ENCODE measurements at places on chromosomes 4 and X.

DNA sequence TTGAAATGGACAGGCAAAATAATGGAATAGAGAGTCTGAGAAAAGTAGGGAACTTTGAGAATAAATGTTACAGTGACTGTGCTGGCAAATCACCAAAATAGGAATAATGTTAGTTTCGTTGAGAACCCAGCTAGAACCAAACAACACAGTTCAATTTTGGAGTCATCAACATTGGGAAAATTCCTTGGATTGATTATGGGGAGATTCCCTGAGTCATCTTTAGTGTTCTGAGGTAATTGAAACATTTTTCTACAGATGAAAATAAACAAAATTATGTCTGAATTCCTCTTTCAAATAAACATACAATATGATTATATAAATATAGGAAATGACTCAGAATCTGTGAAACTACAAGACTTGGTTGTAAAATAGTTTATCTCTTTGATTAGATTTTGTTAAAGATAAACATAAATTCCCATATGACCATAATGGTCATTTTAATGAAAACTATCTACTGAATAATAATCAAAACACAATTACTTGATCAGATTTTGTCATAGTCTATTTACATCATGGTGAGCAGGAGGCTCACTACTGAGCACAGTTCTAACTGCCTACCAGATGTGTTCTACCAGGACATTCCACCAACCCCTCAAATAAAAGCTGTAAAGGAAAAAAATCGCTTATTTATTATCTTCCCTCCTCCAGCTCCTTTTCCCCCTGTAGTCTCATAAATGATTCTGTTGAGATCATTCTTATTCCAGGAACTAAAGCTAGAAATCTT, 51.4 kb upstream of the GABRA2 start:
- DNase-seq, result no peak

DNA sequence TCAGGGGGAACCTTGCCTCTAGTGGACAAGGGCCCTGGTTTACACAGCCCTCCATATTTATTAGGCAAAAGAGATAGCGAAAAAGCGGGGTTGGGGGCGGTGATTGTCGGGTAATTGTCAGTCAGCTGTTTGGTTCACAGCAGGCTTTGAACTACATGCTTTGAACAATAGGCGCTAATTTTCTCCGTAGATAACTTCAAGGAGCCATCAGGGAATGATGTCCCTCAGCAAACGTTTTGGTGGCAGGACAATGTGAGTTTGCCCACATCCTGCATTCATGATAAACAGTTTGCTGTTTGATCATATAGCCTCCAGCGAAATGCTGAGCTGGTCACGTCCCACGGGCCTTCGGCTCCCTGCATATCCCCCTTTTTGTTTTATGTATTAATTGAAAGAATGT, 65.2 kb downstream of the KANTR start:
- no peak for DNase-seq

DNA sequence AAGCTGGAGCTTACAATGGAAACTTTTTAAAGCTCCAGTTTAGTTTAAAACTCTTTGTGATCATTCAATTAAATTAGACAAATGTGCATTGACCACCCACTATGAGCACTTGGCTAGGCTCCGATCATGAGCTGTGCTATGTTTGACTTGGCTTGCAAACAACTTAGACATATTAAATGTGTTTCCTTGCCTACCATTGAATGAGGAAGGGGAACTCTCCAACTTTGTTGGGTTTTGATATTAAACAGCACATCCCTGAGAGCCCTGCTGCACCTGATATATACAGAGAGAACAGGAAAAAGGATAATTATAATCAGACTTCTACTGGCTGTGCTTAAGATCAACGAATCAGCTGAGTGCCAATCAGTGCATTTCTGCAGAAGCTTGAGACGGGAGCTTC, 71.4 kb upstream of the ADGRL3 start:
- no peak for DNase-seq

DNA sequence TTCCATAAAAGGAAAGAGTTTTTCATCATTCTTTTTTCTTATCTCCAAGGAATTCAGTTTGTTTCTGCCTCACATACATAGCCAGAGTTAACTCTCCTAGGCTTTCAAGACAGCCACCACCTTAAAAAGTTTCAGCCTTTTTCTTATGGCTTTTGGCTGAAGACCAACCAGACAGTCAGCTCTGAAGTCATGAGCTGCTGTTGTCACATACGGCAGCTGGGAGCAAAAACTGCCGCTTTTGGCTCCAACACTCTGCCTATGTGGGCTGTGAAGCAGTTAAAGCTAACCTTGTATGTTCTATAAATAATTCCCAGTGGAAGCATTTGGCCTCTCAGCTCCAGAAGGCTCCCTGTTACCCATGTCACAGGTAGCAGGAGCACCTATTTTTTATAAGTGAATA, 104.1 kb downstream of the KLHL4 start:
- no peak for DNase-seq

DNA sequence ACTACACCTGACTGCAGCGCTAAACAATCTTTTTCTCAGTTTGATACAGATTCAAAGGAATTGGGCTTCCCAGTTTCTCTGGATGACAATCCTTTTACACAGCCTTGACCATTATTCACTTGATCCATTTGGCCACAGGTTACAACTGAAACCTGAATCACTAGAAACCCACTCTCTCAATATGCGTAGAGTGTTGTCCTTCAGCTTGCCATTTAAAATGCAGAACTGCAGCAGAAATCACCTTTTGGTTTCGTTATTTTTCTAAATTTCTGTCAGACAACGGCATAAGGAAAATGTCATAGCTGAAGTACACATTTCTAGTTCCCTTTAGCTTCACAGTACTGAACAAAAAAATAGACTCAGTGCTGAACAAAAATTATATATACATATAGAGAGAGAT, 255.8 kb upstream of the TENM3 start:
- no peak for DNase-seq

DNA sequence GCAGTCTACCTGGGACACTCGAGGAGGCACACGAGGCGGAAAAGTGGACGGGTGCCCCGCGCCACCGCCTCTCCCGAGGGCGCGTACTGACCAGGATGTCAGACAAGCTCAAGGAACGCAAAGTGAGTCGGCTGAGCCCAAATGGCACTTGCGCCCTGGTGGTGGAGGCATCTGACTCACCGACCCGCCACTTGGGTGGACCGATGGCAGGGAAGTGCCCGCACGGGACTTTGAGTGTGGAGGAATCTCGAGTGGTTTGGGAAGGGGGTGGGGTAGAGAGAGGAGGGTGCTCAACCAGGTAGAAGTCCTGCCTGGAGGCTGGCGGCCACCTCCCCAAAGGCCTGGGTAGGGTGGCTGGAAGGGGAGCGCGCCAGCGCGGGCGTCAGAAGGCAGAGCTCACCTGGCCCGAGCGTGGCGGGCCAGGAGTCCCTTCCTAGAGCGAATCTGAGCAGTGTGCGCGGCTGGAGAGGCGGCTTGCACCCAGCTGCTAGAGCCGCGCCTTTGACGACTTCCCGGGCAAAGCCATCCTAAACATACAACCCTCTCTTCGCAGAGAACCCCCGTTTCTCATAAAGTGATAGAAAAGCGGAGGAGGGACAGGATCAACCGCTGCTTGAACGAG, 655 bp downstream of the HELT start:
- DNase-seq, result no peak

DNA sequence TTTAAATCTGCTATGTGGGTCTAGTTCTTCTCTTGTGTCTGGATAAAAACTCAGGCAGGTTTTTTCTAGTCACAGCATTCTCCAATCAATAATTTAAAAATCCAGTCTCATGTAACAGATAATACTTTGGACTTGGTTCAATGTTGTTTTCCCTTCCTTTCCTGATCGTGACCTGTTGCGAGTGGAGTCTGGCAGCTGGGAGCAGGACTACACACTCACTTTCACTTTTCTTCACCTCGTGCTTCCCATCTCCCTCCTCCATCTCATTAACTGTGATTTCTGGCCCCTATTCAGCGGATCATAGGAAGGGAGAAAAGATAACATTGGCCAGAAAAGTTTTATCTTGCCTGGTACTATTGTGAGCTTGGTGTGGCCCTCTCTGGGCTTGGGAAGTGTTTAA, 96.6 kb upstream of the GATB start:
- DNase-seq, result no peak

- DNase-seq, result no peak
Measured at GRCh38 chrX:136390921-136391320, 90.2 kb downstream of the ADGRG4 start.

DNA sequence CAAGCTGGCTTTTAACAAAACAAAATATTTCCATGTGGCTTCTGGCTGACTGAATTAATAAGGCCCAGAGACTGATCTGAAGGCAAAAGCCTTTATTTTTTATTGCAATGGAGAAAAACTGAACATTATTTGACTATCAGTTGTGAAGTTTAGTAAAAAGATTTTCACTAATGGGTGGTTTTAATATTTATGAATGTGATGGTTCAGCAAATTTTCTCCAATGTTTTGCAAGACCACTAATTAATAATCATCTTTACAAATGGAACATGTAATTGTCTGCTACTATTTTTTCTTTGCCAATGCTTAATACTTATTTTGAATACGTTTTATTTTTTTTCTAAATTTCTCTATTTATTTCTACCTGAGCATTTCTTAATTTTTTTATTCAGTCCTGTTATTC, 90.6 kb downstream of the SNCA start:
- DNase-seq, result no peak

- DNase-seq, result no peak
Measured at GRCh38 chrX:63810746-63811145, 25.7 kb upstream of the ARHGEF9 start.

DNA sequence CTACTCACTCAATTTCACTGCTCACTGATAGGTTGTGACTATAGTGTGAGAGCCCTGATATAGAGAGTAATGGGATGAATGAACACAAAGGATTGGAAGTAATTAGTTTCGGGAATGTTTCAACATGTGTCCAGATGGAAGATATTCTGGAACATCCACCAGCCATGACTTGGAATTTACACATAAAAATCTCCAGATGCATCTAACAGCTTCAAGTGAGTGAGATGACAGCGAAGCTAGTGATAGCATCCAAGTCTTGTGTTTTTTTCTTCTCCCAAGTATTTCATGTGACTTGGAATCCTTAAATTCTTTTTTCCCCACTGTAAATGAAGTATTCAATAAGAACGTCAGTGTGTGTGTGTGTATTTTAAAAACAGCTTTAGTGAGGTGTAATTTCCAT, 82.1 kb downstream of the CLDN34 start:
- no peak for DNase-seq

- DNase-seq, result no peak
Measured at GRCh38 chr4:89259301-89260028, 48.1 kb downstream of the GPRIN3 start.

DNA sequence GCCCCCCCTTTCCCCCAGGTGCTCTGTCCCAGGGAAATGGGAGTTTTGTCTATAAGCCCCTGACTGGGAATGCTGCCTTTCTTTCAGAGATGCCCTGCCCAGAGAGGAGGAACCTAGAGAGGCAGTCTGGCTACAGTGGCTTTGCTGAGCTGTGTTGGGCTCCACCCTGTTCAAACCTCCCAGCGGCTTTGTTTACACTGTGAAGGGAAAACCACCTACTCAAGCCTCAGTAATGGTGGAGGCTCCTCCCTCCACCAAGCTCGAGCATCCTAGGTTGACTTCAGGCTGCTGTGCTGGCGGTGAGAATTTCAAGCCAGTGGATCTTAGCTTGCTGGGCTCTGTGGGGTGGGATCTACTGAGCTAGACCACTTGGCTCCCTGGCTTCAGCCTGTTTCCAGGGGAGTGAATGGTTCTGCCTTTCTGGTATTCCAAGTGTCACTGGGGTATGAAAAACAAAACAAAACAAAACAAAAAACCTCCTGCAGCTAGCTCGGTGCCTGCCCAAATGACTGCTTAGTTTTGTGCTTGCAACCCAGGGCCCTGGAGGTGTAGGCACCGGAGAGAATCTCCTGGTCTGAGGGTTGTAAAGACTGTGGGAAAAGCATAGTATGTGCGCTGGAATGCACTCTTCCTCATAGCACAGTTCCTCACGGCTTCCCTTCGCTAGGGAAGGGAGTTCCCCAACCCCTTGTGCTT, 41.7 kb downstream of the ITM2A start:
- no peak for DNase-seq

GRCh38 chr4:84710548-84710947, 127.6 kb downstream of the CDS1 start:
- no peak for DNase-seq

DNA sequence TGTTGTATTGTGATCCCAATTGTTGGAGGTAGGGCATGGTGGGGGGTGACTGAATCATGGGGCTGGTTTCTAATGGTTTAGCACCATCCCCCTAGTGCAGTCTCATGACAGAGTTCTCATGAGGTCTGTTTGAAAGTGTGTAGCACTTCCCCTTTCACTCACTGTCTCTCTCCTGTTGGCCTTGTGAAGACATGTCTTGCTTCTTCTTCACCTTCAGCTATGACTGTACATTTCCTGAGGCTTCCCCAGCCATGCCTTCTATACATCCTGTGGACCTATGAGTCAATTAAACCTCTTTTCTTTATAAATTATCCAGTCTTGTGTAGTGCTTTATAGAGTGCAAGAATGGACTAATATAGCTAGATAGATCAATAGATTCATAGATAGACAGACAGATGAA, 230.0 kb downstream of the MAGEE1 start:
- no peak for DNase-seq

DNA sequence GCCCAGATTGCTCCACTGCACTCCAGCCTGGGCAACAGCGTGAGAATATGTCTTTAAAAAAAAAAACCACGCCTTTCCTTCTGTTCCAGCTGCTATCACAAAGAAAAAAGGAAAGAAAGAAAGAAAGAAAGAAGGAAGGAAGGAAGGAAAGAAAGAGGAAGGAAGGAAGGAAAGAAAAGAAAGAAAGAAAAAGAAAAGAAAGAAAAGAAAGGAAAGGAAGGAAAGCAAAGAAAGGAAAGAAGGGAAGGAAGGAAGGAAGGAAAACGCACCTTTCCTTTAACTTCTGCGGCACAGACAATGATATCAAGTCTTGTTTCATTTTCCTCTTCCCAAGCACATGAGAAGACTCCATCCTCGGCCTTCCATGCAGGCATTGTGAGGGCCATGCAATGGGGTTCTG, 107.4 kb upstream of the NOCT start:
- no peak for DNase-seq

GRCh38 chr4:10496200-10496599, 39.0 kb upstream of the ZNF518B start:
- DNase-seq, result no peak

GRCh38 chr4:157912212-157912611, 260.6 kb downstream of the GASK1B start:
- DNase-seq, result no peak

DNA sequence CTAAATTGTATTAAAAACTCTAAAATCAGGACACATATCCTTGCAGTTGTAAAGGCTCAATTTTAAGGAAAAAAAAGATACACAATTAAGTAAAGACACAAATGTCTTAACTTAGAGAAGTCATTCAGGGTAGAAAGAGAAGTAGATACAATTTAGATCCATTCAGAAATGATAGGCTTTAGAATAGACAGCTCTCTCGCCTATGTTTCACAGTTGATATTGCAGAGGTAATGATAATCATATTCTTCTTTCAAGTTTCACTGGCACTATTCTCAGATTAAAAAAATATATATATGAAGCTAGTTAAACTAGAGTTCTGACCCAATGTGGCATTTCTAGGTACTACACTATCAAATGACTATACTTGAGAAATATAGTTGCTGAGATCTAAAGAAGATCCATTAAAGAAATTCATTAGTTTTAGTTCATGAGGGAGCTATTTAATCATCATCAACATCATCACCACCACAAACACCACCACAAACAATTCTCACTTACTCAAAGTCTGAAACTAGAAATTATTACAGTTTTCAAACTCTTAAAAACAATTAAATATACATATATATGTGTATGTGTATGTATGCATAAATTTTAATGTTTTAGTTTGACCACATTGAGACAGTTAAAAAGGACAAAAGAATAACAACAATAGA, 93.1 kb downstream of the ANTXR2 start:
- DNase-seq, result no peak
